ENCODE measurements at places on chromosomes 1 and 21.

GRCh38 chr1:203284411-203285123 is 20.8 kb upstream of the BTG2 start:
- DNase-seq: no peak

GRCh38 chr1:112849425-112850033 is 106.5 kb downstream of the SLC16A1 start:
- DNase-seq: peak; percentile 25

GRCh38 chr1:206507284-206508129 is at the start of gene RASSF5:
Gene RASSF5, plus strand, starts transcription at chr1:206507531. Its CDS starts 72 bp downstream, at chr1:206507603.
- DNase-seq: no peak

- DNase-seq: no peak
These were observed 25.6 kb downstream of the IL23R start for GRCh38 chr1:67191668-67192520.

GRCh38 chr1:235533476-235534168 is 29.4 kb upstream of the B3GALNT2 start:
- no peak for DNase-seq

DNA sequence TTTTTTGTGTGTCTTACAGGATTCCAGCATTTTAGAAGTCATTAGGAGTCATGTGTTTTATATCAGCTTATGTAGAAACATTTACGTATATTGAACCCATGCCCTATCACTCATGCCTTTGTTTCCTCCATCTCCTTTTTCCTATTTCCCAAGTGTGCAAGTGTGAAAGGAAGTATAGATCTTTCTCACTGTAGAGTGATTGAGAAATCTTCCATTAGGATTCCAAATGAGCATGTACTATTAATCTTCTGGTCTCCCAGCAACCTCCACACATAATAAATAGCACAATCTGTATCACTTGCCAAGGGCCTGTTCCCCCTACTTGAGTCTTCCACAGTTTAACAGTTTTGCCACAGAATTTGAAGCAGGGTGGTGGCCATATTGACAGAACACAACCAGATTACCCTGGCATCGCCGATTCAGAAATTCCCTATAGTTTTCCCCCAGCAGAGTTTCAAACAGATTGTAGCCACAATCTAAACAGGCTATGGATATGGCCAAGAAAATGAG is 1052.8 kb downstream of the TTLL7 start:
- no peak for DNase-seq

DNA sequence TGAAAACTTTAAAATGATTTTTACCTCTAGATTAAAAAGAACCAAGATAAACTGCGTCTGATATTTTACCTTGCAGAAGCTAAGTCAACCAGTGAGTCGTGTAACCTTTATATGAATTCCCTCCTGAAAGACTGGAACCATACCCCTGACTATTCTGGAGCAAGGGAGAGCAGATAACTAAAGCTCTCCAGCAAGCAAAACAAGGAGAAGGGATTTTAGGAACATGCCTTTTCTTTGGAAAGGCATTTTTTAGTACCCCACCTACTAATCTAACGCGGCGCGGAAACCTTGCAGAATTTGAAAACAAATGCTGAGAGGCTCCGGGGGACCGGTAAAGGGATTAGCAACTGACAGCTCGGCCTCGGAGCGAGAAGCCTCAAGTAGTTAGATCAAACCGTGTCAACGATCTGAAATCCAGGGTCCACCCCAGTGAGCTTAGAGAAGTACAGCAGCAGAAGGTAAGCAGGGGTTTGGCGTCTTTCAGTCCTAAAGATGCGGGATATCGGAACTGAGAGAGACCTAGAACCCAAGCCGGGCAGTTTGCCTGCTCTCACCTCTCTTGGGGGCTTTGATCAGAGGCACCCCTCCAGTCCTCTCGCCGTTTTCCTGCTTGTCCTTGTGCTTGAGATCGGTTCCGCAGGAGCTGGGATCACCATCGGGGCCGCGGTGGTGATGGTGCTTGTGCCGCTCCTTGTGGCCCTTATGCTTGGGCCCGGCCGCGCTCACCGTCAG is 954 bp downstream of the RSBN1 start:
- no peak for DNase-seq

GRCh38 chr1:62229932-62230331 is 35.3 kb downstream of the L1TD1 start:
- no peak for DNase-seq

DNA sequence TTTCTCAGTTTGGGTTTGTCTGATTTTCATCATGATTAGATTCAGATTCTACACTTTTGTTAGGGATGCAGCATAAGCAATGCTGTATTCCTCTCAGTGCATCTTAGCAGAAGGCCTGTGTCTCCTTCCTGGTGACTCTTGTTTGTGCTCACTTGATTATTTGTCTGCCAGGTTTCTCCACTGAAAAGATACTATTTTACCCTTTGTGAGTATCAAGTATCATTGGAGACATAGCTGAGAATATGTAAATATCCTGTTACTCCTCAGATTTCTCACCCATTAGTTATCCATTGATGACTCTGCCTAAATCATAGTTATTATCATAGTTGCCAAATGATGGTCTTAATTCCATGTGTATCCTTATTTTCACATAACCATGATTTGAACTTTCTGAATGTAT is 148.5 kb downstream of the POU2F1 start:
- DNase-seq: no peak

GRCh38 chr1:222654849-222655248 is 37.0 kb downstream of the MIA3 start:
- DNase-seq: peak; percentile 11

DNA sequence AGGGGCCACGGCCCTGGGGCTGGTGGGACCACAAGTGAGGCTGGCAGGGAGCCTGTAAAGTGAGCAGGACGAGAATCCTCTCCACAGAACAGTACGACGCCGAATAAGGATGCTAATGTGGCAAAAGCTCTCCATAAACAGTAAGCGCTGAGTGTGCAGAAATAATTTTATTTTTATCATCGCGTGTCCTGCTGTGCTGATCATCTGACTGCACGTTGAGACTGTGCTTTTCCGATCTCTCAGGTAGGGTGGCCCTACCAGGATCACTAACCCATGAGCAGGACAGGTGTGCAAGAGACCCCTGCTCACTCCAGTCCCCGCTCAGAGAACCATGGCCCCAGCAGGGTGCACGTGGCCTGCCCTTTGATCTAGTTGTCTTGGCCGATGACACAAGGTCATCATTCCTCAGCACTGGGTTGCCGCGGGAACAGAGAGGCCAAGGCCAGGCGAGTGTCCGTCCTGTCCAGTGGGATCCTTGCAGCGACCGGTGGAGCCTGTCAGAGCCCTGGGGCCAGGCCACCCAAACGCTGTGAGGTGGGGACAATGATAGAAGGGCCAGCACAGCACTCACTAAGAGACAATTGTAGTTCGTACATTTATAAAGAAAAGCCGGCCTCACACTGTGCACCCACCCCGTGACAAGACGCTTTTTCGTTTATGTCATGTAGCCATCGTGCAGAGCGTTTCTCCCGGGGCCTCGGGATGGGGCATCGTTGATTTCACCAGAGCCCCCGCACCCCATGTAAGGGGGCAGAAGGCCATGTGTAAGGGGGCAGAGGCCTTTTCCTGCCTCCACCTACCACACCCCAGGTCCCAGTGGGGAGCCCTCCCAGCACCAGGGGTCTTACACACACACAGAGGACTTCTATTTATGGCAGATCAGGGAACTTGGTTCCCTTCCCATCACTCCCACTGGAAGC is 52.7 kb upstream of the ADARB1 start:
- DNase-seq: no peak

GRCh38 chr1:201693890-201694607 is 134.9 kb upstream of the IPO9 start:
- no peak for DNase-seq

GRCh38 chr1:51284487-51284954 is 45.8 kb downstream of the TTC39A start:
- DNase-seq: no peak

- DNase-seq: no peak
These were observed 59.0 kb downstream of the BRINP2 start for GRCh38 chr1:177229781-177230180.

DNA sequence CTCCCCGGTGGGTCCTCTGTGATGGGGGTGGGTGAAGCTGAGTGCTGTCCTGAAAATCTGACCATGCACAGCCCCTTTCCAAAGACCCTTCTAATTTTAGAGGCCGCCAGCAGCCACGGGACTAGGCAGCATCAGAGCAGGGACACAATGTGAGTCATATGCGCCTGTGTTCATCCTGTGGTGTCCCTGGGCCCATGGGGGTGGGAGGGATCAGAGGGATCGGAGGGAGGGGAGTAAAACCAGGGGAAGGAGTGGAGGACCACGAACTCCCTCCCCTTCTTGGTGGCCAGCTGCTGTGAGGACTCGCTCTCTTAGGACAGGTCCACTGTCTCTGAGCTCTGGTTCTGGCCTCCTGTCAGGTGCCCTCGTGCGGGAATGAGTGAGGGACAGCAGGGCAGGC is 61.5 kb downstream of the ADARB1 start:
- no peak for DNase-seq

DNA sequence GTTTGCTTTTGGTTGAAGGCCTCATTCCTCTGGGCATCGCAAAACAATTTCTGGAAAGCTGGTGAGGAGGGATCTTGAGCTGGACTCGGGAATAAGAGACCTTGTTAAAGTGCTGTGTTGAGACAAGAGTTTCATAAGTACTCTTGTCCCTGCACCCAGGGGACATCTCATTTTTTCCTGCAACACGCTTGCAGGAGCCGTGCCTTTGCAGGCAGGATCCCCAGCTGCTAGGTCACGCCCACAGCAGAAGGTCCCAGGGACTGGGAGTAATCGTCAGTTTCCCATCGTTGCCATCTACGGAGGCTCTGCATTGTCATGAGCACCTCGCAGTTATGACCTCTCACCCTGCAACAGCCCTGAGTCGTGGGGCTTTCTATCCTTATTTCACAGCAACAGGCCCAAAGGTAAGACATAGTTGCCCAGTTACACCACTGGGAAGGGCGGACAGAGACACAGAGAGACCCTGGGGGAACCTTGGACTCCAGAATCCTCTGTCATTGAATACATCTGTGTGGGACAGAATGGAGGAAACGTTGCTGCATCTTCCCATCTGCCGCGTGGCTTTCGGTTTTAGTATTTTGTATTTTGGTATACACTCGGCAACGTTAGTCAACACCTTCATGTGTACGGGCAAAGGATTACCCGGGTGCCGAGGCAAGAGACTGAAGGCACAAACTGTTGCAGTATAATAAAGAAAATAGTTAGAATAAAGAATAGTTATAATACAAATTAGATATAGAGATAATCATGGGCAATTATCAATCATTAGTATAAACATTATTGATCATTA is 60.4 kb upstream of the DMRTB1 start:
- no peak for DNase-seq

DNA sequence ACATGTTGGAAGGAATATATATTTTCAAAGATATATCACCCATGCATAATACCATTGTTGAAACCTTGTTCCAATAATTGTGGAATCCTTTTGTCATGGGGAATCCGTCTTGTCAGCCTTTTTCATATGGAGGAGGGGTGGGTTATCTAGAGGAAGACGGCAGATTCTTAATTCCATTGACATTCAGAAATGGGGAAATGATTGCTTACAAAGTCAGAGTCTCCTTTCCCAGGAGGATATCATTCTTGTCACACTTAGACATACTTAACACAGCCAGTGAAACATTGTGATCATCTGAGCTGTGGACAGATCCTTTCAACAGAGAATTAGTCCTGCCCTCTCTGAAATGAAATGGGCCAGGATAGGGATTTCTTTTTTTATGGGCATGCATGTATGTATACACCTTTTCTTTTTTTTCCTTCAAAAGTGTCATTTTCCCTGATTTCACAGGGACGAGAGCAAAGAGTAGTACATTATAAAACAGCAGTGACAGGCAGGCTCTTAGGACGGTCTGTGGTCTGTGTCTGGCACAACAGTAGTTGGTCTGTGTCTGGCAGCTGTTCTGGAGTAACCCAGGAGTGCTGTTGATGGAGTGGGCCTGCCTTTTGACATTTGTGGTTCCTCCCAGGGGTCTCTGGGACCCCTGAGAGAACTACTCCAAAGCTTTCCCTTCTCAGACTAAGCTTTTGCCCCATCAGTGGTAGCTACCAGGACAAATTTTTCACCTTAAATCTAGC is 50.1 kb downstream of the VPS13D start:
- no peak for DNase-seq

DNA sequence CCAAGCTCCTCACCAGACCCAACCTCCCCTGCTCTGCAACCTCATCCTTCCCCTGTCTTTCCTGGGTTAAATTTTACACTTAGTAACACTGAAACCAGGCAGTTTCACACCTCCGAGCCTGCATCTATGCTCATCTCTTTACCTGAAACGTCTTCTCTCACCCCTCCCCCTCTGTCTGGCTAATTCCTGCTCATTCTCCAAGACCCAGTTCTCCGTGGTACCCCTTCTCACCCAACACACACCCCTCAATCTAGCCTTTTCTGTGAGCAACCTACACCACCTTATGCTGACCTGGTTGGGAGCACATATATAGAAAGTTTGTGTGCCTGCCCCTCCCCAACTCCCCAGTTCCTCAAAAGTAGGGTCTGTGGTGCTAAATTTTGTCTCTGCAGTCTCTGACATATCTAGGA is 3.7 kb upstream of the KIAA1614 start:
- no peak for DNase-seq

GRCh38 chr1:201493757-201494617 is 12.9 kb downstream of the CSRP1 start:
- no peak for DNase-seq

DNA sequence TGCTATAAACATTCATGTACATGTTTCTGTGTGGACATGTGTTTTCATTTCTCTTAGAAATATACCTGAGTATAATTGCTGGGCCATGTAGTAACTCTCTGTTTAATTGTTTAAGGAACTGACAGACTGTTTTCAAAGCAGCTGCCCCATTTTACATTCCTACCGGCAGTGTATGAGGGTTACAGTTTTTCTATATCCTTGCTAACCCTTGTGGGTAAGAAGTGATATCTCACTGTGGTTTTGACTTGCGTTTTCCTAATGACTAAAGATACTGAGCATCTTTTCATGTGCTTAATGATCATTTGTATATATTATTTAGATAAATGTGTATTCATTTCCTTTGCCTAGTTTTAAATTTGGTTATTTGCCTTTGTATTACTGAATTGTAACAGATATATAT is 81.7 kb downstream of the DNM3 start:
- no peak for DNase-seq

- no peak for DNase-seq
These were observed 10.0 kb upstream of the OVAAL start for GRCh38 chr1:180548686-180549317.

- no peak for DNase-seq
These were observed 58.6 kb downstream of the FMO4 start for GRCh38 chr1:171372418-171373084.

DNA sequence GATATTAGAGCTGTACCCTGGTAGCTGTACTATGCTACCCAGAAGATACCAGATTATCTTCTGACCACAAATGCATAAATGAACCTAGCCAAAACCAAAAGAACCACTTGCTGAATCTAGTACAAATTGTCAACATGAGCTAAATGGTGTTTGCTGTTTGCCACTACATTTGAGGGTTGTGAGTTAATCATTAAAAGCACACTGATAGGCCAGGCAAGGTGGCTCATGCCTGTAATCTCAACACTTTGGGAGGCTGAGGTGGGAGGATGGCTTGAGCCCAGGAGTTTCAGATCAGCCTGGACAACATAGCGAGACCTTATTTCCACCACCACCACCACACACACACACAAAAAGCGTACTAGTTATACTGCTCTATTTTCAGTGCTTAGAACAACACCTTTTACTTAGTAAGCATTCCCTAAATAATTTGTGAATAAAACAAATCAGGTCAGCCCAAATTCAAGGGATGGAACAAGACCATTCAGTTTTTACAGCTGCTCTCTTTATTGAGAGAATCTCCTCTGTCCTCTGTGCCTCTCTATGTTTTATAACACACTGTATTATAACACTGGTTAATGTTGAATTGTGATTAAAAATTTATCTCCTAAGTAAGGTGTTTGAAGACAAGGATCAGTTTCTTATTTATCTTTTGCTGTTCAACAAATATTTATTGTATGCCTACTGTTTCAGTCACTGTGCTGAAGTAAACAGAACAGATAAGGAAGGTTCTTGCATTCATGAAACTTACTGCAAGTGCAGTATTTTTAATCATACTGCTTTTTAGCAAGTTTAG is 44.0 kb downstream of the MAGI3 start:
- DNase-seq: no peak

Measured in hippocampal formation (tissue), 2 donors.